Left ventricle myocardium superior (tissue), 1 donor: ENCODE measurements at places on chromosomes 5 and 9. TPM values are rescaled to one million over a fixed set of nuclear protein-coding genes. Genes with fewer than 3 reads are reported as not detected.

DNA sequence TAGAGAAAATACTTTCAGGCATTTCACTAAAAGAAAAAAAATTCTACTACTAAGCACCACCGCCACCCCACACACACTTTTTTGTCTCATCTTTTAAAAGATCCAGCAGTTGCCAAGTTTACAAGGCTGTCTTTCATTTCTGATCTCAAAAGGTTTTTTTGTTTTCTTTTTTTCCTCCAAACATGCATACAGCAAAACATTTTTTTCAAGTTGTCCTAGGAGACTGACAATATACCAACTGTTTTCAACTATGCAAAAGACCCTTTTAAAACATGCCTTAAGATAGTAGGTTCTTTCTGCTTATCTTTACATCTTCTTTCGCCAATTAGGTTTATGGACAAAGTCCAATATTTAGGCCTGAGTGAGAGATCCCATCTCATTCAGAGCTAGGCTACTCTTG, 65.2 kb downstream of the HMHB1 start:
- no peak for DNase-seq

DNA sequence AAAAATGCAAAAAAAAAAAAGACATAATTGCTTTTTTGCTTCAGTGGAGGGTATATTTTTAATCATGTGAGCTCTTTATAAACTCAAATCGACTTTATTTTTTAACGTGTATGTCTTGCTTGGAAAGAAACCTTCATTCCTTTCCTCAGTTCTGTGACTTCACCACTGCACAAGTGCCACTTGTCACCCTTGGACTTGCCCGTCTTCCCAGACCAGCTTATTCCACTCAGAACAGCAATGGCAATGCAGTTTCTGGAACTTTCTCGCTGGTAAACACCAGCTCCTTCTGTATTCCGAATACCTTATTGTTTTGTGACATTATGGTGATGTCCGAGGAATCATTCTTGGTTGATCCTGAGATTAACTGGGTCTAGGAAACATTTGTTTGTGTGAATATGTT, 440.5 kb upstream of the ADAMTS16 start:
- no peak for DNase-seq

FSTL4 gene
- total RNA-seq, result not detected

- DNase-seq, result no peak
Observed at GRCh38 chr5:38582293-38582974, 26.0 kb upstream of the LIFR start.

MRPS2 gene
- total RNA-seq, result 49.8 TPM

DNA sequence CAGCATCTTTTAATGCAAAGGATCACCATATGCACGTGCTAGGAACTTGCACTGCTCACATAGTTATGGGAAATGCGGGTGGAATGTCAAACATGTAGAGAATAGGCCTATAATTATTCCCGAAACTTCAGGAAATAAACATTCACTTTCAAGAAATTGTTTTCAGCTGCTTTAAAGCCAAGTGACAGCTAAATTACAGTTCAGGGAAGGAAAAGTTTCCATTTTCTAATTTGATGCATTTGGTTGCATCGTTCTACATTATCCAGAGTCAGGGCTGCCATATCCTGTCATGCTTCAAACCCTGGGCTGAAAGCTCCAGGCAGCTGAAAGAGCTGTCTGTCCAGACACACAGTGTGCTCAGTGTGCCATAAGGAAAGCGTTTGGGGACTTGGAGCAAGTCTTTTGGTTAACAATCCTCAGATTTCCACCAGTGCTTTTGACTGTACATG, 518.1 kb downstream of the CSNK1G3 start:
- DNase-seq, result no peak

SLC4A9 gene
- not detected for total RNA-seq

GRCh38 chr5:128407944-128408343, 130.1 kb downstream of the FBN2 start:
- no peak for DNase-seq

DNA sequence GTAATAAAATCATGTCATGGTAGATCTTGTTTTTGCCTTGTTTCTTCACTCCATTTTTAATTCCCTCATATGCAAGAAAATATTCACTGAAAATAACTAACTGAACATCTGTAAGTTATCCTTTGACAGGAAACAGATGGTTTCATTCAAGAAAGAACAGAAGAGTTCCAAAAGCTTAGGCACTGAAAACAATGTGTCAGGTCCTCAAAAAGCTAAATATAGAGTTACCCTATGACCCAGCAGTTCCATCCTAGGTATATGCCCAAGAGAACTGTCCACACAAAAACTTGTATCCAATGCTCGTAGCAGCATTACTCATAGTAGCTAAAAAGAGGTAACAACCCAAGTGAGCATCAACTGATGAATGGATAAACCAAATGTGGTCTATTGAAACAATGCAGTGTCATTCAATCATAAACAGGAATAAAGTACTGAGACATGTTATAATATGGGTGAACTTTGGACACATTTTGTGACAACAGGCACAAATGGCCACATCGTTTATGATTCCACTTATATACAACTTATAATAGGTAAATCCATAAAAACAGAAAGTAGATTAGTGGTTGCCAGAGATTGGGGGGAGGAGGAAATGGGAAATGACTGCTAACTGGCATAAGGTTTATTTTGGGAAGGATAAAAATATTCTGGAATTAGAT, 231.0 kb downstream of the FRMD3 start:
- DNase-seq, result no peak

GRCh38 chr5:78526049-78526525, 122.5 kb downstream of the LHFPL2 start:
- no peak for DNase-seq

PIP5KL1 gene
- not detected for total RNA-seq
